ENCODE measurements at places on chromosomes 4 and X.

DNA sequence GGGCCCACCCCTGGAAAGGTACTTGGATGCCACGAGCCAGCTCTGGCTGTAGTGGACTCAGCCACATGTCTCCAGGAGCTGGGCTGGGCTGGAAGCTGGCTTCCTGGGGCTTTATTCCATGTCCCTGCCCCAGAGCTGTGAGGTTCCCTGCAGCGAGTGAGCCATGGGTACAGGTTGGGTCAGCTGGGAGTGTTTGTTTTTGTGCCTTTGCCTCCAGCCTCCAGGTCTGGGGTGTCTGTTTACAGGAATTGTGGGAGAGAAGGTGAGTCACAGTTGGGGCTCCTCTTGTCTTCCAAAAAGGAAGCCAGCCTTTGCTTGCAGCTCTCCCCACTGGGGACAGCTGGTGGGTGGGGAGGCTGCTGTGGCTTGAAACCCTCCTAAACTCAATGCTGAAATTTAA, 21.5 kb downstream of the SORCS2 start:
- no peak for DNase-seq

GRCh38 chr4:168440442-168441264, 39.6 kb downstream of the DDX60L start:
- no peak for DNase-seq

GRCh38 chrX:118218940-118219339, 102.3 kb upstream of the KLHL13 start:
- no peak for DNase-seq

GRCh38 chrX:49949961-49950360, 27.6 kb downstream of the CLCN5 start:
- no peak for DNase-seq

DNA sequence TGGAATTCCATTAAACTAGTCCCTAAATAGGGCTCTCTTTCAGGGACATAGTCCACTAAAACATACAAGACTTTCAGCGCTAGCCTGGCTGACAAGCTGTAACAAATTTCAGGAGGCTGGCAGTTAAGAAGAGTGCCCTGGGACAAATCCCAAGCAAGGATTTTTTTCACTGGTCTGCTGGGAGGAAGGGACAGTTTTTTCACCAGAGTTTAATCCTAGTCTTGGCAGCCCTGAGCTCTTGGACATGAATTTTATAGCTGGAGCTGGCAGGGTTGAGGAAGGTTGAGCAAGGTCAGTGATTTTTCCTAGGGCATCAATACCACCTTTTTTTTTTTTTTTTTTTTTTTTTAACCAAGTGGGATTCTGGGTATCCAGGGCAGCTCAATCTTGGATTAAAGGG, 184.4 kb downstream of the SH2D1A start:
- DNase-seq = no peak

GRCh38 chr4:7193030-7193958, 956 bp downstream of the SORCS2 start:
- DNase-seq = no peak

DNA sequence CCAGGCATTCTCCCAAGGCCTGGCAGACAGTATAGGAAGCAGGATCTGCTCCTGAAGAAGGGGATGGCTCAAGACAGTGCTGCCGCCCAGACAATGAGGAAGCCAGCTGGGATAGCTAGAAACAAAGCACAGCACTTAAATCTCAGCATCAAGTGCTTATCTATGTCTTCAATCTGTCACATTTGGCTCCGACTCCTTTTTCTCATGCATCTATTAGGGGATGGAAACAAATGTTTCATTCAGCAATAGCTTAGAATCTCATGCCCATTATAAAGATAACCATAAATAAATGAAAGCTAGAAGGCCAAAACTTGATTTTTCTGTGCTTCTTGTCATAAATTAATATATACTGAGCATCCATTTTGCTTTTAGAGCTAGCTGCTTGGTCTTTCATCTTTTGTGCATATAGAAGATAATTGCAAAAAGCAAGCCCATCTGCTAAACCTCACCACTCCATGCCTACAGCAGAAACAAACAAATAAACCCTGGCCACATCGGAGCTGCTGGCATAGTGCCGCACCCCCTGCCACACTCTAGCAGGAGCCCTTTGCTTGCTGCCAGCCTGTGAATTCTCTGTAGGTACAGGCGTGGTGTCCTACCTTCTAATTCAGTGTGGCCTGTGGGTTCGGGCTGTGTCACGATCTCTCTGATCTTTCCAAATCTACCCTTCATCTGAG, 75.9 kb downstream of the AASDH start:
- no peak for DNase-seq

DNA sequence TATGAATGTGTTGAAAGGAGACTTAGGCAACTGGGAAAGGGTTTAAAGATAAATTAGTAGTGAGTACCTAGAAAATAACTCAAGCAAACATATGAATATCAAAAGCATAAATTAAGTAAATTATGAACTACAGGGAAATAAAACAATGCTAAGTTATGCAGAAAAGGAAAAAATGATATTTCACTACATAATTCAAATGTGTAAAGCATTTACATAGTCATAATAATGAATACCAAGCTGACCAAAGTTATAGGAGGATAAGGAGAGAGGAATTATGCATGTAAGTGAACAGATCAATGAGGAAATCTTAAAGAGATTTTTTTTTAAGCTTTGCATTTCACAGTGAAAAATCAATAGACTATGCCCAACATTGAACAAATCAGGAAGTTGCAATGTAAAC, 145.0 kb downstream of the HDX start:
- no peak for DNase-seq

- DNase-seq = no peak
Measured at GRCh38 chrX:22164770-22165388, 107.8 kb upstream of the CBLL2 start.

DNA sequence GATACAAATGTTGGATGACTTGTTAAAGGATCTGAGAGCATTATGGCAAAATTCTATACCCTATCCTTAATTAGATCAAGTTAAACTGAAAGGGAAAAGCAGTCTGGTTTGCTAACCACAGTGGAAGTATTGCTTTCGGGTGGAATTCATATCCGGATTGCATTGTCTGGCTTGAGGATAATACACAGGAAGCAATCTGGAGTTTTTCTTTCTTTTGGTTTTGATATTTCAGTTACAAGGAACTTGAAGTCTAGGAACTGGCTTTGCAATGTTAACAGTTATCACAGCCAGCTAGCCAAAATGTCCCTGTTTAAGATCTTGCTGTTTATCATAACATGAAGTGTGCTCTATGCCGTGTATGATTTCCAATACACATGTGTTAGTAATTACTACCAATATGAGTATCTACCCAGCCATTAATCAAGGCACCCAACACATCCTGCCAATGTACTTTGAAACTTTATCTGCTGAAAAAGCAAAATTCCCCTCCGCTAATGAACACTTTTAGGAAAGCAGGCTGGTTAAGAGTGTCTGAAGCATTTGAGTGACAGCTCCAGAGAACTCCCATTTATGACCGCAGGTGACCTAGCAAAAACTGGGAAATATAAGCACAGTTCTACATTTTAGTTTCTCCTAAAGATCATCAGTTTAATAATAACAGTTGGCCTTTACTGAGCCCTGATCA, 146.4 kb downstream of the PALLD start:
- no peak for DNase-seq

- no peak for DNase-seq
Measured at GRCh38 chrX:115437841-115438595, 123.0 kb upstream of the PLS3 start.

DNA sequence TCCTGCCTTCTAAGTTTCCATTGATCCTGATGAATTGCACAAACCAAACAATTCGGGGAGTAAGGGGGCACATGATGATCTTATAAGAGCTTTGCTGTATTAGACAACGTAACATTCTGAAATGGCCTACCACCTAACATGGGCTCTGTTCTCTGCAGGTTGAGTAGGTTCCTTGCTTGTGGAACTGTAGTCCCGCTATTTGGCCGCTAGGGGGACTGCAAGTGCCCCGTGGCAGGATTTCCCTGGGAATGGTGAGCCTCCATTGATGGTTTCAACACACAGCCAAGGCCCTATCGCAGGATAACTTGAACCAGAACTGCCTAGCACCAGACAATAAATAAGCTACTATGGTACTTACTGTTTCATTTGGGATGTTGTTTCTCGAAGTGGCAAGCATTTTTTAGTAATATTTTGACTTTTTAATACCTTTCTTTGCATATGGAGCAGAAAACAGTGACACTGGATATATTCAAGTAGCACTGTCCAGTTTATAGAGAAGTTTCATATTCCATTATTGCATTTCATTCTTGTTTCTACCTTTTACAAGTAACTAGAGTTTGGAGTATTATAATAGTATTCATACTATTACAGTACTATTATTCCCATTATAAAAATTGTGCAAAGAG, 11.9 kb downstream of the AR start:
- no peak for DNase-seq

- no peak for DNase-seq
Measured at GRCh38 chr4:26751004-26751403, 109.6 kb upstream of the STIM2 start.

GRCh38 chr4:1813915-1814314, 20.8 kb downstream of the FGFR3 start:
- DNase-seq = no peak

DNA sequence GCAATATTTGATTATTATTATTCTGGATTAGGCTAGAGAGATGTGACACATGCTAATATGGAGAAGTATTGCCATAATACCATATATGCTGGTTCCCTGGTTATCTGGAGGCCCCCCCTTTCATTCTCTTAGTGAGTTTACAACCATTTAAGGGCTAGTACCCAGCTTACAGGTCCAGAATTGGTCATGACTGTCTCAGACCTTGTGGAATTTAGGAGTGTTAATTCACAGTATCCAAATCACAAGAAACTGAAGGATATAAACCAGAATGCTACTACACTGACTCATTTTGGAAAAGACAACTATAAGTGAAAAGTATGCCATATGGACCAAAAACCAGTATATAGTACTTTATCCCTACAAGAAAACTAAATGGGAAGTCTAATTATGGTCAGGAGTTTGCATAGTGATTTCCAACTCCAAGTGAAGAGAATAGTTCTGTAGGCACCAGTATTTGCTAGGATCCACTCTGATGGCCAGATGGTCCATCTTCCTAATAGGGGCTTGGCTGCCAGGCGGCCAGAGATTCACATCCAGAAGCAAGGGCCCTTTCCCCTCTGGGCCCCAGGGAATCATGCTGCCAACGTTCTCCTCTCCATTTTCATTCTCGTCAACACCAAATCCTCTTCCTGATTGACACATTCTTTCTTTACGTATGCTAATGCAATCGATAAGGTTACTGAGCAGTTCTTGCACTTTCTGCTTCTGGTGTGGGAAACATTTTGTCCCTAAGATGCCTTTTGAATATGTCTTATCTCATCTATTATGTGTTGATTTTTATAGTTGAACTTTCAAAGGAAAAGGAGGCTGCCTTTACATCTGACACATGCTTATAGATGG, 123.6 kb downstream of the SHROOM3 start:
- no peak for DNase-seq

GRCh38 chrX:152901816-152902501, 4.1 kb downstream of the ZNF185 start:
- DNase-seq = no peak

GRCh38 chrX:24202465-24203031, 53.0 kb downstream of the ZFX start:
- no peak for DNase-seq

GRCh38 chr4:81740487-81740886, 268.8 kb upstream of the RASGEF1B start:
- DNase-seq = no peak

DNA sequence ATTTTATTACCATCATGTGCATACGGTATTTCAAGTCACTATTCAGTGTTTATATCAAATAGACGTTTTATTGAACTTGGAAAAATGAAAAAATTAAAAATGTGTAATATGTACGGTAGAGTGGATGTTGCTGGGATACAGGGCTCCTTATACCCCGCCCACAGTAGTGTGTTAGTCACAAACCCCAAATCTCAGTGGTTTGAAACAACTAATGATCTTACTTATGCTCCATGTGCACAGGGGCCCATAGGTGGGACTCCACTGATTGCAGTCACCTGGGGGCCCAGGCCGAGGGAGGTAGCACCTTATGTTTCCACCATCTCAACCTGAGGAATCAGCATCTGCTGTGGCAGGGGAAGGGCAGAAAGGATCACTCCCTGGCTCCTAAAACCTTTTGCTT, 18.1 kb downstream of the LSM6 start:
- no peak for DNase-seq

DNA sequence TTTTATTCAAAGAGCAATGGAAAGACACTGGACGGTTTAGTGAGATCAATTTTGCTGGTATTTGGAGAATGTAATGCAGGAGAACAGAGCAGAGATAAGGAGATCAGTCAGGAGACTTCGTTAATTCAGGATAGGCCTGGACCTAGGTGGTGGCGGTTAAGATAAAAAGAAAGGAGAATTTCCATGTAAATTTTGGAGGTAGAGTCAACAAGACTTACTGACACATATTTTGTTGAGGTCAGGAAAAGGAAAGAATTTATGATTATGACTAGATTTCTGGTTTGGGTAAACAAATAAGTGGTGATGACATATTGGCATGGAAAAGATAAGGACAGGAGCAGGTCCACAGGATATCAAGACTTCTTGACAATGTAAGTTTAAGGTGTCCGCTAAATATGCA, 8.8 kb upstream of the AMMECR1 start:
- DNase-seq = no peak

DNA sequence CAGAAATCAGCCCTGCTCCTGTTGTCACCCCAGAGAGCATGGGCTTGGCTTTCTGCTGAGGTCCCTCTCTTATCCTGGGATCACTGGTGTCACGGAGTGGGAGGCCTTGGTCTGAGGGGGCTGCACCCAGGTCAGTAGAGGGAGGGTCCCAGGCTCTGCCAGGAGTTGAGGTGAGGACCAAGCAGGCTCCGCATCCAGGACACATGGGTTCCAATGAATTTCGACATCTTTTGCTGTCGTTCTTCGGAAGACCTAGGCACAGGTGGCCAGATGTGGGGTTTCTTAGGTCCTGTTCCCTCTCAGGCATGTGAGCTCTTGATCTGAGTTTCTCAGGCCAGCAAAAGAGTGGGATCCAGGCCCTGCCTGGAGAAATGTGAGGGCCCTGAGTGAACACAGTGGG, 10.0 kb downstream of the MAGEA4 start:
- DNase-seq = no peak

DNA sequence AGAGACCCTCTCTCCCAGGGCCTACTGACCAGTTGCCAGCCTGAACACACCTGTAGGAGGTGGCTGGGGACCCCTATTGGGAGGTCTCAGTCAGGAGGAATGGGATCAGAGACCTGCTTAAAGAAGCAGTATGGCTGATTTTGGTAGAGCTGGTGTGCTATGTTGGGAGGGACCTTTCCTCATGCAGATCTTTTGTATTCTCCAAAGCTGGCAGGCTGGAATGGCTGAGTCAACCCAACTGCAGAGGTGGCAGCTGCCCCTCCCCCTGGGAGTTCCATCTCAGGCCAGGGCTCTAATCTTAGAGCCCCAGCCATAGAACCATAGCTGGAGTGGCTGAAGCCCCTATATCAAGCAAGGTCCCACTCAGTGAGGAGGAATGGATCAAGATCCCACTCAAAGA, 279.3 kb upstream of the BMP3 start:
- no peak for DNase-seq

Measured in stimulated activated CD8-positive, alpha-beta memory T cell treated with anti-CD3 and anti-CD28 coated beads, Interleukin-7, amount 100 ng/mL, for 24 hours (primary cell).